A673 (cell line): ENCODE measurements at places on chromosomes 2 and 18. TPM values are rescaled to one million over a fixed set of nuclear protein-coding genes. Genes with fewer than 3 reads are reported as not detected.

DNA sequence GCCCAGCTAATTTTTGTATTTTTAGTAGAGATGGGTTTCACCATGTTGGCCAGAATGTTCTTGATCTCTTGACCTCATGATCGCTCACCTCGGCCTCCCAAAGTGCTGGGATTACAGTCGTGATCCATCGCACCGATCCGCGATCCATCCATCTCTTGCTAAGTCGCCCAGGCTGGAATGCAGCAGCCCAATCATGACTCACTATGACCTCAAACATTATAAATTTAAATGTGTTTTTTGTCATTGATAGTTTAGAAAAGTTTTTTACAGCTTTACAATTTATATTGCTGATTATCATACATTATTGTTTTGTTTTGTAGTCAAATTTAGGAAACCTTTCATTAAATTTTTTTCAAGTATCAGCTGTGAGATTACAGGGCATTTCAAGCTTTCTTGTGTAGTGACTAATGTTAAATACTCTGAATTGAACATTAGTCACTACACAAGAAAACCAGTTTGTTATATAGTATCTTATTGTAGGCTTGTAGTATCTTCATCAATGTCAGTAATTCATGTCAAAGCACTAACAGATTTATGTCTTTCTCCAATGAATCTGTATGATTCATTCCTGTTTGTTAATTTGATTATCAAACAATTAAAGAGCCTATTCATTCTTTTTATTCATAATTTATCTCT lies 37.5 kb downstream of the NR4A2 start:
- H3K36me3 ChIP-seq = no peaks in the 10 kb centered on the region
- DNase-seq = no peak

DNA sequence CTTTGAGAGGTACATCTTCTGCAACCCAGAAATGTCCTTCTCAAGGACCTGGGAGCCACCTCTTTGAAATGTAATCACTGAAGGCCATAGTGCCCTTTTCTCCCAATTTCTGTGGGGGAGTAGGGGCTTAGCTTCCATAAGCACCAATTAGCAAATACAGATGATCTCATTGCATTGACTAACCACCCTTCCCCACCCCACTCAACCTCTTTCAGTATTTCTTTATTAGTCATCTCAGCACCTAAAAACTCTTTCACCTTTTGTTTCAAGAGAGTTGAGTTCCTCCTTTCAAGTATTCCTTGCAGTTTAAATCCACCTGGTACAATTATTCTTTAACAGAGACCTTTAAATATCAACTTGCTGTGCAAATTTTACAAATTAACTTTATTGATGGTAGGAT lies 1011.8 kb upstream of the CDH2 start:
- no peaks in the 10 kb centered on the region for H3K27me3 ChIP-seq
- H3K36me3 ChIP-seq = no peaks in the 10 kb centered on the region
- no peak for DNase-seq
- H3K27ac ChIP-seq = no peak overlapping the region
- H3K4me1 ChIP-seq = no peaks in the 10 kb centered on the region
- no peak overlapping the region for H3K4me3 ChIP-seq

DNA sequence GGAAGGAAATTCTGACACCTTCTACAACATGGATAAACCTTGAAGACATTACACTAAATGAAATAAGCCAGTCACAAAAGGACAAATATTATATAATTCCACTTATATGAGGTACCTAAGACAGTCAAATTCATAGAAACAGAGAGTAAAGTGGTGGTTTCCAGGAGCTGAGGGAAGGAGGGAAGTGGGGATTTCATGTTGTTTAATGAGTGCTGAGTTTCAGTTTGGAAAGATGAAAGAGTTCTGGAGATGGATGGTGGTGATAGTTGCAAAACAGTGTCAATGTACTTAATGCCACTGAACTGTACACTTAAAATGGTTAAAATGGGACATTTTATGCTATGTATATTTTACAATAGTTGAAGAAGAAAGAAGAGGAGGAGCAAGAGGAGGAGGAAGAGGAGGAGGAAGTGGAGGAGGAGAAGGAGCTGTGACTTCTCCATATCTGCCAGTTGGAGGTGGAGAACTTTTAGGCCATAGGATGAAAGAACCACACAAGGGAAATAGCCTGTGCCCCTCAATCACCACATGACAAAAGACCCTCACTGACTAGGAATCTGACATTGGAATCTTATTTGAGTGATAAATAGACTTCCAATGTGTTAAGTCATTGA lies 55.3 kb upstream of the LGALSL start:
- H3K4me3 ChIP-seq = no peak overlapping the region
- no peak for DNase-seq
- H3K4me1 ChIP-seq = peaks cover 7% of the 10 kb centered on the region
- no peak overlapping the region for H3K27ac ChIP-seq

DNA sequence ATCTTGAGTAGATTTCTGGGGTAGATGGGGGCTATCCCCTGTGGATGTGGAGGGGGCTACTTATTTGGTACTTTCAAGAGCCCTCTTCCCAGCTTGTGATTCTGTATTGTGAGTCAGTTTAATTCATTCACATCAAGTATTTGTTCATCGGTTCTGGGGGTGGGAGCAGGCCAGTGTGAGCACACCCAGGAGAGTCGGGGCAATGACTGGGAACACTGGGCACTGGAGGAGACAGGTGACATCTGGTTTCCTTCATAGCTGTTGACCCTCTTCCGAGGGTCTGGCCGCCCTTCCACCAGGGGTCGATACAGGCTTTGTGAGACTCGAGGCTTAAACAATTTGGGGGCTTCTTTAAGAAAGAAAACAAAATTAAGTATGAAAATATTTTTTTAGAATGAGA lies 2.5 kb upstream of the TOGARAM2 start:
- H3K4me1 ChIP-seq = no peaks in the 10 kb centered on the region
- H3K4me3 ChIP-seq = no peak overlapping the region
- DNase-seq = no peak
- no peaks in the 10 kb centered on the region for H3K36me3 ChIP-seq

DNA sequence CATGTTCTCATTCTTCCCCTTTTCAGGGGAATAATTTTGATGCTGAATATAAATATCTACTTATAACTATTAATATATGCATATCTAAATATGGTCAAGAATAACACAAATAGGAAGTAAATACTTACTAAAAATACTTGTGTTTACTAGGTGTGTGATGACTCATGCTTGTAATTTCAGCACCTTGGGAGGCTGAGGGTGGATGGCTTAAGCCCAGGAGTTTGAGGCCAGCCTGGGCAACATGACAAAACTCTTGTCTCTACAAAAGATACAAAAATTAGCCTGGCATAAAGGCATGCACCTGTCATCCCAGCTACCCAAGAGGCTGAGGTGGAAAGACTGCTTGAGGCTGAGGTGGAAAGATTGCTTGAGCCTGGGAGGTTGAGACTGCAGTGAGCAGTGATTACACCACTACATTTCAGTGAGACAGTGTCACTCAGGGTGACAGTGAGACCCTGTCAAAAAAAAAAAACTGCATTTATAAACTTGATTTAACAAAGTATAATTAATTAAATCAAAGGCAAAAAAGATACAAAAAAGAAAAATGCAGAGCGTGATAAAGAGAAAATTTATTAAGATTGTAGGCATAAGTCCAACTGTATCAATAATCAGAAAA lies 703.1 kb upstream of the VRK2 start:
- H3K27me3 ChIP-seq = no peaks in the 10 kb centered on the region
- H3K36me3 ChIP-seq = no peaks in the 10 kb centered on the region
- no peak for DNase-seq
- no peak overlapping the region for H3K27ac ChIP-seq
- no peak overlapping the region for H3K4me3 ChIP-seq

DNA sequence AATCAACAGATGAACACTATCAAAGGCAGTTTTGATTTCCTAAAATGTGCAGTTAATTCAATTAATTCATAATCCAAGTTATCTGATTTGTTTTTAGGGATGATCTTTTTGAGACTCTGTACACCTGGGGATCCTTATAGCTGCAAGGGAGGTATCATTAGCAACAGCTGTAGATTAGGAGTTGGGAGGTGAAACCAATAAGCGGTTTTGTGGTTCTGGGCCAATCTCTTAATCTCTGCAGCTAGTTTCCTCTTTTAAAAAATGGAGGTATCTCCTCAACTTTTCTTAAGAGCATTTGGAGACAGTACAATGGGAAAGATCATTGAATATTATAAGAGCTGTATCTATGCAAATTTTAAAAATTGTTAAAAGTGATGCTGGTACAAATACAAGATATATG lies 126.0 kb downstream of the MC4R start:
- peaks cover 4% of the 10 kb centered on the region for H3K27me3 ChIP-seq
- H3K36me3 ChIP-seq = no peaks in the 10 kb centered on the region
- H3K27ac ChIP-seq = no peak overlapping the region
- H3K4me3 ChIP-seq = no peak overlapping the region
- no peak for DNase-seq
- H3K4me1 ChIP-seq = no peaks in the 10 kb centered on the region

GRCh38 chr2:232781765-232782164 lies 5.4 kb upstream of the KCNJ13 start:
- H3K4me3 ChIP-seq = no peak overlapping the region
- DNase-seq = no peak
- no peak overlapping the region for H3K27ac ChIP-seq

GRCh38 chr2:189465478-189465877 lies 24.2 kb downstream of the WDR75 start:
- H3K36me3 ChIP-seq = peaks cover 98% of the 10 kb centered on the region
- no peaks in the 10 kb centered on the region for H3K27me3 ChIP-seq
- H3K4me3 ChIP-seq = no peak overlapping the region

SCYGR4 gene
- total RNA-seq = not detected in 2 replicates

PLEKHB2 gene
- 61.0 and 63.8 TPM in 2 replicates for total RNA-seq

LINC00305 gene
- not detected in 2 replicates for total RNA-seq

SCYGR1 gene
- not detected in 2 replicates for total RNA-seq
